ENCODE measurements at places on chromosomes 16 and 17.

DNA sequence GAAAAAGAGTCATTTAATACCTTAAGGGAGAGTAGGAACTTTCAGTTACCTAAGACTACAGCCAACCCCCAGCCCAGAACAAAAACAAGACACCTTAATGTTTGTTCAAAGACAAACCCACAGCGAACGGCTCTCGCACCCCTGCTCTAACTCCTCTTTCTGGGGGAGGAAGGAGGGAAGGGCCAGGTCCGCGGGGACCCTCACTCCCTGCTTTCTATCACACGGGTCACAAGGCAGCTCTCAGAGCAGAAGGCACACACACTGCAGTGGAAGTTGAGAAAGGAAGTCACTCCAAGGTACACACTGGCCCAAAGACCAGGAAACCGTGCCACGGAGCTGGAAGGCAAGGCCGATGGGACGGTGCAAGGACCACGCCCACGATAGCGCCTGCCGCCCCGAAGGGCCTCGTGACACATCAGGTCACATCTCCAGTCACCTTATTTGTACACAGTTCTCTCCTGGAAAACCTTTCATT, 10.0 kb downstream of the LITAFD start:
- no peak for DNase-seq

DNA sequence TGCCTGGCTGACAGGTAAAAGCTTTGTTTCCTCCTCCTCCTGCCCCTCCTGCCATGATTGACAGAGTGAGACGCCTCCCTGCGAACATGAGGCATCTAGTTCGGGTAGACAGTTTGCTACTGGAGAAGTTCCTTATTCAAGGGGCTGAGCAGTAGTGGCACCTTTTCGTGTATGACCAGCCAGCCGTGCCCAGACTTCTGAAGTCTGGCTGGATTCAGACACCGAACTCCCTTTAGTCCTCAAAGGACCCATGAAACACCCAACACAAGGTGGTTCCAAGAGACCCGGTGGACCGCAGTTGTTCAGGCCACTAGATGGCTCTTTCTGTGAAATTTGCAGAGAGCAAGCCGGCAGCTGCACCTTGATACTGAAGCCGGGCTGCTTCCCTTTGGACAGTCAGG, 192.8 kb downstream of the XYLT1 start:
- no peak for DNase-seq

GRCh38 chr17:31560616-31561235, 169.3 kb downstream of the RAB11FIP4 start:
- no peak for DNase-seq

DNA sequence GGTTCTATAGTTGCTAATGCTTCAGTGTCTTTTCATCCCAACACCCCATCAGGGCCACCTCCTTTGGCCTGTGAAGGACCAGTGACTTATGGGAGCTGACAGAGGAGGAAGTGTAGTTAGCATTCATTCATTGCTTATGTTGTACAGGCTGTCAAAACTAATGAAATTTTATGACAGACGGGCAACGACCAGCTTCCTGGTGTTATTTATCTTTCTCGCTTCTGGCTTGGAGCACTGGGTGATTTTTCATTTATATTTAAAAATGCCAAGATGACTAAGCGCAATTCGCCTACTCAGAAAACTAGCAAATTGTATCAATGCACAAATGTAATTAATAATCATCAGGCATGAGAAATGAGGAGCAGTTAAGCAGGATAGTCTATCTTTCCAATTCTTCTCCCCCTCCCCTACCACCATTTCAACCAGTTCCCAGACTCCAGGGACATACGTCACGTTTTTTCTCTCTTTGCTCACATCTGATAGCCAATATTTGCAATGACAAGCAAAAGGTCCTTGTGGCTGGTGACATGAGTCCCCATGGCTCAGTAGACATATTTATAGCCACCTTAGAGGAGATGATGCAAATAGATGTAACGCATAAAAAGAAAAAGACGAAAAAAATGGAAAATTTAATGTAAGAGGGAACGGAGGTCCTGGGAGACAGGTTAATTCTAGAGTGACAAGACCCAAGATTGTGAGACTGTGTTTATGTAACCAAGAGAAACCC, 11.2 kb downstream of the CDRT15 start:
- DNase-seq: no peak

- DNase-seq: no peak
Observed at GRCh38 chr17:42192189-42193126, 1.8 kb downstream of the GHDC start.

GRCh38 chr16:1708768-1709180, 2.8 kb downstream of the MAPK8IP3 start:
- DNase-seq: no peak

DNA sequence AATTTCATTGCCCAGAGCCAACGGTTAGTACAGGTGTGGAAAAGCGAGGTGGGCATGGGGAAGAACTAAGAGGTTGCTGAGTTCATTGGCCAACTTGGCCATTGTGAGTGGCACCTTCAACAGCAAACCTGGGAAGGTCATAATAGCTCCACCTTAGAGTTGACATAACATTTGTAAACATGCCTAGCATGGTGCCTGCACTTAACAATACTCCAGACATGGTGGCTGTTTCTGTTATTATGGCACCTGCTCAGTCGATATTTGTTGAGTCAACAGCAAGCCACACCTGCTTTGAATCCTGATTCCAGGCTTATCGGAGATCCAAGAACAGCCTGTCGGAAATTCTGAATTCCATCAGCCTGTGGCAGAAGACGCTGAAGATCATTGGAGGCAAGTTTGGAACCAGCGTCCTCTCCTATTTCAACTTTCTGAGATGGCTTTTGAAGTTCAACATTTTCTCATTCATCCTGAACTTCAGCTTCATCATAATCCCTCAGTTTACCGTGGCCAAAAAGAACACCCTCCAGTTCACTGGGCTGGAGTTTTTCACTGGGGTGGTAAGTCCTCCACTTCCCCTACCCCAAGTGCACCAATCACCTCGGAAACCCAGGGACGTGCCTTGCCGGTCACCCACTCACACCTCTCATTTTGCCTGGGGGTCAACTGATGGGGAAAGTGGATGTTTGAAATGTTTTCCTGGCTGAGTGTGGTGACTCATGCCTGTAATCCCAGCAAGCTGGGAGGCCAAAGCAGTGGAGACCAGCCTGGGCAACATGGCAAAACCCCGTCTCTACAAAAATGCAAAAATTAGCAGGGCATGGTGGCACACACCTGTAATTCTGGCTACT, 46.0 kb downstream of the TMC5 start:
- no peak for DNase-seq

- no peak for DNase-seq
Observed at GRCh38 chr16:80509872-80510271, 30.9 kb upstream of the DYNLRB2 start.

DNA sequence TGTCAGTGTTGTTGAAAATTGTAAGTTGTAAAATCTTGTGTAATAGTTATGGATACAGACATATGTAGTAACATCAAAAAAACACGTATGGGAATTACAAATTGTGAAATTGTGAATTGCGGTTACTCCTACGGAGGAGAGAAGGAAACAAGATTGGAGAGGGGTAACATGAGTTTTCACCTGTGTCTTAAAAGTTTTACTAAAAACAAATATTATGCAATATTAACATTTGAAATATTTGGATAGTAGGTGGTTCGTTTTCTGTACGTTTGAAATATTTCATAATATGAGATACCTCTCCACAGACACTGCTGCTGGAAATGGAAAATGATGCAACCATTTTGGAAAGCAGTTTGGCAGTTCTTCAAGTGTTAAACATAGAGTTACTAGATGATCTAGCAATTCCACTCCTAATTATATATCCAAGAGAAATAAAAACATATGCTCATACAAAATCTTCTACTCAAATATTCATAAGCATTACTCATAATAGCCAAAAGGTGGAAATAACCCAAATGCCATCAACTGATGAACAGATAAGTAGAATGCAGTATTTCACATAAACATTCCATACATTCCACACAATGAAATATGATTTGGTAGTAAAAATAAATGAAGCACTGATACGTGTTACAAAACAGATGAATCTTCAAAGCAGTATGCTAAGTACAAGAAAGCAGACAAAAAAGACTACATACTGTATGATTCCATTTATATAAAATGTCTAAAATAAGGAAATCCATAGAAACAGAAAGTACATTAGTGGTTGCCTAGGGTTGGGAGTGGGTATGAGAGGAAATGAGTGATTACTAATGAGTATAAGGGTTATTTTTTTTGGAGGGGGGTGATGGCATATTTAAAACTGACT, 40.7 kb upstream of the ABCA10 start:
- no peak for DNase-seq

All from NCI-H1694 (cell line).